T-helper 9 cell (primary cell): ENCODE measurements at places on chromosomes 6 and 20.

- no peak for DNase-seq
Measured at GRCh38 chr6:138999949-139000725, 12.1 kb upstream of the REPS1 start.

DNA sequence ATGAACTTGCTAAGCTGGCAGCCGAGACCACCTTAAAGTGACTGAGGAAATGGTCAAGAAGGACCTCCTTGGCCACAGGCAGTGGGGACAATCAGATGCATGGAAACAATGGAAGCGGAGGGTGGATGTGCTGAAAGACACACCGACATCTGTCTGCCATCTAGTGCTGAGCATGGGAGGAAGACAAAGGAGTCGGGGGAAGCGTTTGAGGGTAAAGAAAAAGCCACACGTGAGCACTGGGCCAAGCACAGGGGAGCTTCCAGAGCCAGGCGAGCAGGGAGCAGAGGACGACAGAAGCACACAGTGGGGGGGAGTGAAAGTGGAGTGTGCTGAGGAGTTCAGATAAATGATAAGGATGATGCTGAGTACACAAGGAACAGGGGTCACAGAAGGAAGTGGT, 367.8 kb downstream of the ZFAND3 start:
- no peak for DNase-seq

GRCh38 chr20:24131281-24131680, 142.7 kb upstream of the GGTLC1 start:
- no peak for DNase-seq

DNA sequence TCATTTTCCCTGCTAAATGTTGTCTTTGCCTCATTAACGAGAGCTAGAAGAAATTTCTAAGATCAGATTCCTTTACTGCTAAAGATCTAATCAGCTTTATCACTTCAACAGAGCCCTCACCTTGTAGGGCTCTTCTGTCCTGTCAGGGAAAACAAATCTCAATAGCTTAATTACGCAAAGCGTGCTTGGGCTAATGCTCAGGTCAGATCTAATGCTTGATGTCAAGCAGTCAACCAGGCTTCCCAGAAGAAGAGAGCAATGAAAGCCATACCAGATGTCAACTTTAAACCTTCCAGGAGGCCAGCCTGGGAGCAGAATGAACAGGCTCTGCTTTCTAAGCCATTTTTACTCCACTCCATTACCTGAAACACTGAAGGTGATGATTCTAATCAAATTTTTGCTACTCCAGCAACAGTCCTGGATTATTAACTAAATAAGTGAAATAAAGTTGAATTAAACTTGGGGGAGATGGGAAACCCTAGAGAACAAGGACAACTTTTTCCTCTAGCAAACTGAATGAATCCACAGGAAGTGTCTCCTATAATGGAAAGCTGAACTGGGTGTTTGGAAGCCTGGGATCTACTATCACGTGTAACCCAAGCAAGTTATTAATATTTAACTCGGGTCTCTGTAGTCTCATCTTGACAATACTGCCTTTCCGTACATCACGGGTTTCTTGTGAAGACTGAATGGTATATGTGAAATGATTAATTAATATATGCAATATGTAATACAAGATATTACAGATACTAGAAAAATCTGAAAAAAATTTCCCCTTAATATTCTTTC, 273.7 kb downstream of the PTPRK start:
- no peak for DNase-seq

DNA sequence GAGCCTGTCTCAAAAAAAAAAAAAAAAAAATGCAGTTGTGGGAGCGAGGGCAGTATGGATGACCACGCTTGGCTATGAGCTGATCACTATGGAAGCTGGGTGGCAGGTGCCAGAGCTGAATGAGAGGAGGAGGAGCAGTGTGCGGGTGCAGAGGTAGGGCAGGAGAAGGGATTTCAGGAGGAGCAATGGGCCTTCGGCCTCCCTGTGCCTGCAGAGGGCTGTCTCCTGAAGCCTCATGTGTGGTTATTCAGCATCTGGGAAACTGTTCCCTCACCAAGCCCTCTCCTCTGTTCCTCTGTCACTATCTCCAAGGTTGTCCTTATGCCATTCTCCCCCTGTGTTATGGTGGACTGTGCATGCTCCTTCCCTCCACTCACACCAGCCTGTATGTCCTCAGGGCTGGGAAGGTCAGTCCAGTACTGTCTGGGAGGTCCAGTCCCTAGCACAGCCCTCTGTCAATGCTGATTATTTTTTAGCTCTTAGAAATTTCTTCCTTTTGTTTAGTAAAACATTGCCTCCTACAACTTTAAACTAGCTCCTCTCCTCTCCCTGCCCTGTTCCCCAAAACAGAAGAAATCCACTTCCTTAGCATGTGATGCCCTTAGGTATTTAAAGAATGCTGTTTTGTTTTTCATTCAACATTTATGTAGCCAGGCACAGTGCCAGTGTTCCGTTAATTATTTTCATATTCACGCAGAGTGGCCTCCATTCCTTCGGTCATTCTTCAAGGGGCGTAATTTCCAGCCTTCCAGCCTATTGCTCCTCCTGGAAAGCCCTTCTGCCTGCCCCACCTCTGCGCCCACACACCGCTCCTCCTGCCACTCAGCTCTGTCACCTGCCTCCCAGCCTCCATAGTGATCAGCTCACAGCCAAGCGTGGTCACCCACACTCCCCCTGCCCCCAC, 48.9 kb downstream of the CNBD2 start:
- DNase-seq = no peak

GRCh38 chr6:139369068-139369467, 5.4 kb downstream of the CITED2 start:
- DNase-seq = no peak

DNA sequence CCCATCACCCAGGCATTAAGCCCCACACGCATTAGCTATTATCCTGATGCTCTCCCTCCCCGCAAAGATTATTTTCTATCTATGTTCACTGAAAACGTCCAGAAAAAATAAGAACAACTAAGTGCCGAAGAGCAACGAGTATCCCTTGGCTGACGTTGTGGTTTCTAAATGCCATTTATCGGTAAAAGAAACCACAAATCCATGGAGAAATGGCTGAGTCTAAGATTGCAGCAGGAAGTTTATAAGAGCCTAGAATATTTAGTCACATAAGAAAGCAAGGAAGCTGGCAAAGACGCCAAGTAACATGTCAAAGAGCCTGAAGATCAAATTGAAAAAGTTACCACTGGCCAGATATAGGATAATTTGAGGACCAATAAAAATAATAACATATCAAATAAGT, 18.1 kb upstream of the NOX3 start:
- no peak for DNase-seq

DNA sequence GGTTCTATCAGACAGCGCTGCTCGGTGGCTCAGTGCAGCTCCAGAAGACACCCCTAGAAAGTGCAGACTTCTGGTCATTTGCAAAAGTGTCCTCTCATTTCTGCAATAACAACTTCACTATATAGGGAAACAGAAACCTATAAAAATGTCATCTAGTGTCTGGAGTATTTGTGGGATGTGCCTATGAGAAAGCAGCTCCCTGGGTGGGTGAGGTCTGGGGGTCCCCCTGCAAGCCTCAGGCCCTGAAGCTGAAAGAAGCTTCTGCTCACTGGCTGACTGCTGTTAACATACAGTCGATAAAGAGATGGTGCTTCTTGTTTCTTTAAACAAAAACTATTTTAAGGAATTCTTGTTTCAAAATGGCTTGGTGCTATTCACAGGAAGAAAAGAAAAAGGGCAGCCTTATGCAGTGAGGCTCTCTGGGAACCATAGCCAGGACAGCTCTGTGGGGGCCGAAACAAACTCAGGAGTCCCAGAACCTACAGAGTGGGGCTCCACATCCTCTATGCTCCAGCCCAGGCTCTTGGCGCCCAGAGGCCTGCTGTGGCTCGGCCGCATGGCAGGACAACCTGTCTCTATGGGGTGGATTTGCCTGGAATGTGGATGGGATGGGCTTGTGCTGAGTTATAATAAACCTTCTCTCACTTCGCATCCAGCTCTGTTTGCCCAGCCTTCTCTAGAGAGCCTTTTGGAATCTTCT, 109.7 kb downstream of the BANF2 start:
- DNase-seq = no peak

- DNase-seq = no peak
Measured at GRCh38 chr6:38804358-38804757, 89.2 kb downstream of the DNAH8 start.

DNA sequence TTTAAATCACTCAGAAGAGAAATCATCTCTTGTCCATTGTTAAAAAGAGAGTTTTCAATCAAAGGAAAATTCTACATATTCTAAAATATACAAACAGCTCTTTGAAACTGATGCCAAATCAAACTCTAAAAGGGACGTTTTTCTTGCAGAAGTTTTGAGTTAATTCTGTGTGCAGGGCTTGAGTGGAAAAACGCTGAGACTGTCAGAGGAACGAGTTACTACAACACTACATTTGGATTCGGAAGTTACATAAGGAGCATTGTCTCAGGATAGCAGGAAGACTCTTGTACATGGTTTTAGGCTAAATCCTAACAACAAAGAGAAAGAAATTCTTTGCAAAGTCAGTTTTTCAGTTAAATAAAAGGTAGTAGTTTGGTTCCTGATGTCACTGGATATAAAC, 155.7 kb upstream of the SUPT3H start:
- no peak for DNase-seq

DNA sequence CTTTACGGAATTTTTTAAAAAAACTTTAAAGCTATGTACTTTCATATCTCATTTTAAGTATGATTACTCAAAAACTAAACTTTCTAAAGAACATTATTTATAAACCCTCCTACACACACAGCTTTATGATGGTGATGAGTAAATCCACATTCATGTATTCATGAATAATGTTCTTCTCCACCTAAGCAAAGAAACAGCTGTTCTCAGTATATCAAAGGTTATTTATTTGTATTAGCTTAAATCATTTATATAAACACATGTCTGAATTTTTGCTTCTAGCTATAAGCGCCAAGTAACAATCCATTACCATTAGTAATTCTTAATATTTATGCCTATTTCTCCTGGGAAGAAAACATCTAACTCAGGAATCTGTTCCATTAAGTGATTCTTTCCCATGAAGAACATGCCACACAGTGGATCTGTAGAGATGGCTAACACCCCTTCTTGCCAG, 63.3 kb downstream of the SMLR1 start:
- no peak for DNase-seq

DNA sequence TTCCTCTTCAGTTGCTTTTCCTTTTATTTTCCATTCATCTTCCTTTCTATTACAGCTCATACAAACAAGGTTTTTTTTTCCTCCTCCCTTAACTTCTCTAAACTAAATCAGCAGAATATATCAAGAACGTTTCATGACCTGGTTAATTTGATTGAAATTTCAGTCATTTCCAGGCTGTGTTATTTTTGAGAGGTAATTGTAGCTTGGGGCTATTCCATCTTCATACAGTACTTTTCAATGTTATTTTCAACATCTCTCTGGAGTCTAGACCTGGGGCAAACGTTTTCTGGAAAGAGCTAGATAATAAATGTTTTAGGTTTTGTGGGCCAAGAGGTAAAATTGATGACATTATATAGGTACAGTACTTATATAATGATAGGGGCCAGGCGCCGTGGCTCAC, 4.0 kb upstream of the SLC23A2 start:
- no peak for DNase-seq

- DNase-seq = no peak
Measured at GRCh38 chr20:20709887-20710286, 2.6 kb downstream of the RALGAPA2 start.

DNA sequence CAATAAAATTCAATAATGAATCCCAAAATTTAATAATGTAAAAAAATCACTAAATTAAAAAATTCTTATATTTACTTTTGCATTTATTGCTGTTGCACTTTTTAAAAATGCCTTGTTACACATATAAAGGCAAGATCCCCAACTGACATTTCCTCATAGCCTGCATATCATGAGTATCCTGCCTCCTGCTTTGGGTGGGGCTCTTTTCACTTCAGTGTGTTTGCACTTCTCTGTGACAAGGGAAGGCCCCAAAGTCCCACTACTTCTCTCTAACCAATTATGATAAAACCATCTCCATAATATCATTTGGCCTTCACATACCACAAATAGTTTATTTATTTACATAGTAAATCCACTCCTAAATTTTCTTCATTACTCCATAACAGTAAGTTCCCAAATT, 446.1 kb upstream of the MARCKS start:
- no peak for DNase-seq

DNA sequence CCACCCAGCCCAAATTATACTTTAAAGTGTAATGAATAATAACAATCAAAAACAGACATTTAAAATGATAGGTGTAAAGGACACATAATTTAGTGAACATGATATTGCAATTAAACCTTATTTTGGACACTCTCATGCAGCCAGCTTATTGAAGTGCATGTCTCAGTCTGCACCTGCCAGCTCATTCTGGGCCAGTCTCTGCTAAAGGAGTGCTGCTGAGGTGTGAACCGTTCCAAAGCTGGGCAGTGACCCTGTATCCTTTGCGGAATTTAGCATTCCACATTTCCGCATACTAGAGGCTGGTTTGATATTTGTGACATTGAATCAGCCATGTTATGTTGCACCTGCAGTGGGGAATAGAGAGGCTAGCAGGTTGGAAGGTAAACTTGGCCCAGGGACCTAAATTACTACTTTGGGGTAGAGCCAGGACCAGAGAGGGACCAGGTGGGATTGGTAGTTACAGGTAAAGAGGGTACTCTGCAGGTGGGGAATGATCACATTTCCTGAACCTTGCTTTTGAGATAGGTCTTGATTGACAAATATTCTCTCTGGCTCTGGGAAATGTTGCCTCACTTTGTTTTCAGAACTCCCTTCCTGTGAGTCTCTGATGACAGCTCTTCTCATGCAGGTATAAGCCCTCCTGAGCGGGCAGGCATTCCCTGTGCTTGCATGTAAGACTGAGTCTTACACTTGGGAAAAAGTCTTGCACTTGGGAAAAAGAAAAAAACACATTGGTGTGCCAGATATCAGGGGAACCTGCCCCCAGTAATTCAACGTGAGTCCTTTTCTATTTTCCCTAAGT, 26.2 kb downstream of the TULP4 start:
- no peak for DNase-seq
